ENCODE measurements at places on chromosomes 7 and 10.

DNA sequence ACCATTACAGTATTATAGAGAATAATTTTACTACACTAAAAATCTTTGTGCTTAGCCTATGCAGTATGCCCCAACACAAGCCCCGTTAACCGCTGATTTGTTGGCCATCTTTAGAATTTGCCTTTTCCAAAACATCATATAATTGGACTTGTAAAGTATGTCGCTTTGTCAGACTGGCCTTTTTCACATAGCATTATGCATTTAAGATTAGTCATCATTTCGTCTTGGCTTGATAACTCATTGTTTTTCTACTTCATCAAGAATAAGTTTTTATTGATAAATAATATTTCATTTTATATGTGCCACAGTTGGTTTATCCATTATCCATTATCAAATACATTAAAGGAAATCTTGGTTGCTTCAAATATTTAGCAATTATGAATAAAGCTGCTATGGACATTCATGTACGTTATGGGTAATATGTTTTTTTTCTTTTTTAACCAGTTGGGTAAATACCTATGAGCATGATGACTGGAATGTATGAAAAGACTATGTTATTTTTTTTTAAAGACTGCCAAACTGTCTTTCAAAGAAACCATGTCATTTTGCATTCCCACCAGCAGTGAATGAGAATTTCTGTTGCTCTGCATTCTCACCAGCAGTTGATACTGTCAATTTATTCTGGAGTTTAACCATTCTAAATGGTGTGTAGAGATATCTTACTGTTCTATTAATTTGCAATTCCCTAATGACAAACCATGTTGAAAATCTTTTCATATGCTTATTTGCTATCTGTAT lies 273.1 kb upstream of the KCND2 start:
- H3K4me3 ChIP-seq = no peak overlapping the region
- DNase-seq = no peak
- H3K27me3 ChIP-seq = no peaks in the 10 kb centered on the region

DNA sequence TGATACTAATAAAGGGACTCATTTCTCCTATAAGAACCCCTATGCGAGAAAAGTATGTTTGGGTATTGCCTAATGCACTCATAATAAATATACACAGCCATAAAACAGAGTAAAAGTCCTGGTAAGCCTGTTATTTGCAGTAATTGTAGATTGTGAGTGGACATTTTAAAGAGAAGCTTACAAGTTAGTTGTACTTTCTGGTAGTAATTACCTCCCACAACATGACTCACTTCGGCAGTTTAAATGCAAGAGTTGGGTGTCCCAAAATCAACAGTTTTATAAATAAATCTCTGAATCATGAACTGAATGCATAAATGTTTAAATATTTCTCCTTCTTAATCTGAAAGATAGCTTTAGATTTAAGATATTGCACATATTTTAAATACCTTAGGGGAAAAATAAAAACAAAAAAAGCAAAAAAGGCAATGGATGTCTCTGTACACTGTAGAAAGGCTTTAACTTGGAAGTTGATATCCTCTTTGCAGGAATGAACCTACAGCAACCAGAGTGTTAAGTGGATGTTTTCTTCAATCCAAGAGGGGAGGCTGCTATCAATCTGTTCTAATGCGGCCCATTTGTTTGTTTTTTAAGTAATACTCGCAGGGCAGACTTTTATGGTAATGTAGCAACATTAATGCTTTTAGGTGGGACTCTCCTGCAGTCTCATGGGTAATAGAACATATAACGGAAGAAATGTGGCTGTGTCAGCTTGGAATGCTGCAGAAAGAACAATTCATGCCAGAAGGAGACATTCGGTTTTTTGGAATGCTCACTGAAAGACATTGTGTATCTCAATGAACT lies 57.3 kb upstream of the ZEB1 start:
- no peaks in the 10 kb centered on the region for H3K27me3 ChIP-seq
- DNase-seq = no peak

- DNase-seq = no peak
- no peaks in the 10 kb centered on the region for H3K27me3 ChIP-seq
- H3K4me3 ChIP-seq = no peak overlapping the region
- H3K36me3 ChIP-seq = no peaks in the 10 kb centered on the region
Measured at GRCh38 chr7:80766724-80767123, 128.3 kb downstream of the CD36 start.

GRCh38 chr10:100731407-100732240 lies 13.8 kb upstream of the PAX2 start:
- no peaks in the 10 kb centered on the region for H3K4me1 ChIP-seq
- no peaks in the 10 kb centered on the region for H3K36me3 ChIP-seq
- H3K27me3 ChIP-seq = peaks cover 95% of the 10 kb centered on the region
- no peak overlapping the region for H3K27ac ChIP-seq
- no peak for DNase-seq
- H3K4me3 ChIP-seq = no peak overlapping the region

- no peaks in the 10 kb centered on the region for H3K27me3 ChIP-seq
- H3K36me3 ChIP-seq = no peaks in the 10 kb centered on the region
- DNase-seq = no peak
- no peak overlapping the region for H3K4me3 ChIP-seq
Measured at GRCh38 chr7:74013539-74014272, 14.3 kb upstream of the ELN start.

GRCh38 chr7:29478687-29479240 lies 84.9 kb upstream of the PRR15 start:
- no peak overlapping the region for H3K4me3 ChIP-seq
- no peak overlapping the region for H3K27ac ChIP-seq
- no peaks in the 10 kb centered on the region for H3K36me3 ChIP-seq
- no peaks in the 10 kb centered on the region for H3K27me3 ChIP-seq

DNA sequence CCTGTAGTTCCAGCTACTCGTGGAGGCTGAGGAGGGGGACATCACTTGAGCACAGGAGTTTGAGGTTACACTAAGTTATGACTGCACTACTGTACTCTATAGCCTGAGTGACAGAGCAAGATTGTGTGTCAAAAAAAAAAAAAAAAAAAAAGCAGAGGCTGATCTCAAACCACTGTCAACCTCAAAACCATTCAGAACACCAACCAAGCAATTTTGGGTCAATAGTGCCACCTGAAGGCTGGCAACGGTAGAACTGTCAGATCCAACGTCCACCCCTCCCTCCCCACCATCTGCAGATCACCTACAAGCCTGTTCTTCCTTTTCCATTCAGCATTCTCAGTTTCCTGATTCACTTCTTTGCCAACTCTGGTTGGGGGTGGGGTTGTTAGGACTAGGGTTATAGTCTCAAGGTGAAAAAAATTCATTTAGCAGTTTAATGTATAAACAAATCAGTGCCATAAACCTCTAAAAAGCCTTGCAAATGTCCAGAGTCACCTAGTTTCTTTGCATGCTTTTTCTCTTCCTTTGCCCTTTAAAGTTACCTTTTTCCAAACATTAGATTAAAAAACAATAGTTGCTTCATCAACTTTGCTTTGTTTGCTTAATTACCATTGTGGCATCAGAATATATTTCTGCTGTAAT lies 2.6 kb downstream of the MRPS33 start:
- no peak overlapping the region for H3K27ac ChIP-seq
- H3K4me1 ChIP-seq = no peaks in the 10 kb centered on the region
- no peak overlapping the region for H3K4me3 ChIP-seq
- no peaks in the 10 kb centered on the region for H3K36me3 ChIP-seq
- no peaks in the 10 kb centered on the region for H3K27me3 ChIP-seq

Measured in iPS DF 6.9 (cell line).